ENCODE measurements at places on chromosomes 12 and 14. TPM values are rescaled to one million over a fixed set of nuclear protein-coding genes. Genes with fewer than 3 reads are reported as not detected.

The CLEC6A gene
- total RNA-seq: not detected

The ADAM21 gene
- total RNA-seq: not detected

The CD4 gene
- total RNA-seq: 311 TPM

The MMP14 gene
- 1.5 TPM for total RNA-seq

The ST8SIA1 gene
- total RNA-seq: 0.17 TPM

The GUCY2C gene
- not detected for total RNA-seq

The NRL gene
- total RNA-seq: 2.7 TPM

The TAS2R14 gene
- total RNA-seq: 2.9 TPM

The PZP gene
- total RNA-seq: not detected

The AICDA gene
- total RNA-seq: not detected

The TMCC3 gene
- 0.12 TPM for total RNA-seq

The ADAMTS20 gene
- total RNA-seq: not detected

The SCN8A gene
- total RNA-seq: 0.26 TPM

The CLEC9A gene
- total RNA-seq: not detected

The TAS2R30 gene
- total RNA-seq: 4.5 TPM

The ARMH4 gene
- not detected for total RNA-seq

The TMBIM4 gene
- 58.6 TPM for total RNA-seq

The KLRG1 gene
- 0.69 TPM for total RNA-seq

The PPFIBP1 gene
- total RNA-seq: 55.7 TPM

The VRTN gene
- not detected for total RNA-seq

The IGFBP6 gene
- 0.81 TPM for total RNA-seq

The INHBC gene
- not detected for total RNA-seq

The KRT85 gene
- not detected for total RNA-seq
